ENCODE measurements at places on chromosomes 6 and 20.

DNA sequence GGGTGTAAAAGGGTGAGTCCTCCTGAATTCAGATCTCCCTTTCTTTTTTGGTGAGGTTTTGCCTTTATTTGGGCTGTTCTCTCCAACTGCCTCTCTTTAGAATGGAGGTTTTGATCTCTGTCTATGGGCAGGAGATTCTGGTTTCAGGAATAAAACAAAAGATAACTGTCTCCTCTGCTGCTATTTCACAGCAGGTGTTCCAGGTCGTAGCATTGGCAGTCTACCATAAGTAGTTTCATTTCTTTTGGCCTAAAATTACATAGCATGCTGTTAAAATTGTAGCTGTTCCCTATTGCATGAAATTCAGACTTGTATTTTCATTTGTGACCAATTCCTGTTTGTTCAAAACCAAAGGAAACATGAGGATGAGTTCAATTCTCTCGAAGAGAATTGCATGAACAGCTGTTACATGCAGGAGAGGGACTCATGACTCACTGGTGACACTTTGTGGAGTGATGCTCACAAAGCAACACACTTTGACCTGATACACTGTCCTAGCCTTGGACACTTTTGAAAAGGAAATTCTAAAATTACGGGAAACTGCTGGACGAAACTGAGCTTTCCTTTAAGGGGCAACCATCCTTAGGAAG, 76.8 kb upstream of the SIRPG start:
- no peak for DNase-seq

DNA sequence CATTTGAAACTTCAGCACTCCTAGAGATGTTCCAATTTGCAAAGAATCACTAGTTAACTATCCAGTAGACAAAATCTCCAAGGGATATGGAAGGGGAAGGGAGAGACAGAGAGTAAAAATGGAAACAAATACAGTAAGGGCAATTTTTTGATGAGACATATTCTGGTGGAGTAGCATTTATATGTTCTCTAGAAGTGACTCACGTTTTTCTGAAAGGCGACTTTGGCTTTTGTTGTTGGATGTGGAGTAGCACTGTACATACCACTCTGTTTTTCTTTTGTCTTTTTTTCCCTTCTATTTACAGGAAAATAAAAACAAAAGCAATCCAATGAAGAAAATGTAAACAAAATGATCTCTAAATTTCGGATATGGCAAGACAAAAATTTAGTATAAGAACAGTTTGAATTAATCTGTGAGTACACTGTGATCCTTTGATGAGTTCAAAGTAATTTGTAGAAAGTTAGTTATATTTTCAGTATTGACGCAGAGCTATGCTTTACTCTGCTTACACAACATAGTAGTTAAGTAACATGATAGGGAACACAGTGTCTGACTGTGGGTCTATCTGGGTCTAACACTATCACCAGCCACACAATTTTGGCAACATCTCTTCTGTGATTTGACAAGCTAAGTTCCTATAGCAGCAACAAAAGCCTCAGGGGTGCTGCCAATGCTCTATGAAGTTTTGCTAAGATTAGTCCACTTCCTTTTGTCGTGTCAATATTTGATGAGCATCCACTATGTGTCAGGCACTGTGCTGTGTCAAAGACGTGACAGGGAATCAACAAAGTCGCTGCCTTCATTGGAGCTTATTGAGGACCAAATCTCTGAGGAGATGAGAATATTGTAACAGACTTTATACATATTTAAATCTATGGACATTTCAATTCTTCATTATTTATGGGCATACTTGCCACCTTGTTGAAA, 27.3 kb upstream of the TAGAP start:
- DNase-seq: no peak

DNA sequence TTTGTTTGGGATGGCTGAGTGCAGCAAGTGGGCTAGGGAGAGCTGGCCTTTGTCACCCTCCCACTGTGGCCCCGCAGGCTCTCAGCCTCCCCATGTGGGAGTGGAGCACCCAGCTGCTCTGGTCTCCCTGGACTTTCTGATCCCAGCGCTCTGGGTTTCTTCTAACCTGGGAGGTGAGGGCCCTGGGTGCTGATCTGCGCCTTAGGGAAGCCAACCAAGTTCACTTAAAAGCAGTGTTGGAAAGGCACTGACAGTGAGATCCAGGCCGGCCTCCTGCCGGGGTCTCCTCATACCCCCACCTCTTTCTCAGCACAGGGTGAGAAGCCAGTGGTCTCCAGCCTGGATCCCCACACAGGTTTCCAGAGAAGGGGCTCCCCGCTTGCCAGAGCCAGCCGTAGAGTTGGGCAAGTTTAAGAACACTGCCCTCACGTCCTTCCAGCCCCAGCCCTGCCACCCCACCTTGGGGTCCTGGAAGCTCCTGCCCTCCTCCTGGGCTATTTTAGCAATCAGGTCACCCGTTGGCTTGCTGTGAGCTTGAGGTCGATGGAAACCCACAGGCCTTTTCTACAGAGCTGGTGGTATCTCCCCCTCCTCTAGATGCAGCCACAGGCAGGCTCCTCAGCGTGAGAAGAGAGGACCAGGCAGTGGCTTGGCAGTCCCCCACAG, 9.6 kb downstream of the C20orf203 start:
- no peak for DNase-seq

DNA sequence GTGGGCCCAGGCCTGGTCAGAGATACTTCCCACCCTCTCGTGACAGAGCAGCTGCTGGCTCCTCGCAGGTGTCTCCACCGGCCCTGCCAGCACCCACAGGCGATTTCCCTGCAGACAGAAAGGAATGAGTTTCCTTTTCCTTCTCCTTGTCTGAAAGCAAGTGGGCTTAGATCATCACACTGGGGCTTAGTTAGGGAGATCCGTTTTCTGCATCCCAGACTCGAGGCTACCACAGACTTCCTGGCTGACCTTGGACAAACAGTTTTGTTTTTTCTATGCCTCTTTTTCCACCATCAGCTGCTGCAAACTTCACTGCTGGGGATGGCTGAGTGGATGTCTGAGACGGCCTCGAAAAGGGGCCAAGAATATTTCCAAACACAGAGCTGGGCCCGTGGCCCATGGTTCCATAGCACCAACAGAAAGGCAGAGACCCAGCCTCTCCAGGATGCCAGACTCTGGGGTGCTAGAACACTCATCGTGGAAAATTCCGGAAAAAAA, 86.5 kb downstream of the BANF2 start:
- no peak for DNase-seq

DNA sequence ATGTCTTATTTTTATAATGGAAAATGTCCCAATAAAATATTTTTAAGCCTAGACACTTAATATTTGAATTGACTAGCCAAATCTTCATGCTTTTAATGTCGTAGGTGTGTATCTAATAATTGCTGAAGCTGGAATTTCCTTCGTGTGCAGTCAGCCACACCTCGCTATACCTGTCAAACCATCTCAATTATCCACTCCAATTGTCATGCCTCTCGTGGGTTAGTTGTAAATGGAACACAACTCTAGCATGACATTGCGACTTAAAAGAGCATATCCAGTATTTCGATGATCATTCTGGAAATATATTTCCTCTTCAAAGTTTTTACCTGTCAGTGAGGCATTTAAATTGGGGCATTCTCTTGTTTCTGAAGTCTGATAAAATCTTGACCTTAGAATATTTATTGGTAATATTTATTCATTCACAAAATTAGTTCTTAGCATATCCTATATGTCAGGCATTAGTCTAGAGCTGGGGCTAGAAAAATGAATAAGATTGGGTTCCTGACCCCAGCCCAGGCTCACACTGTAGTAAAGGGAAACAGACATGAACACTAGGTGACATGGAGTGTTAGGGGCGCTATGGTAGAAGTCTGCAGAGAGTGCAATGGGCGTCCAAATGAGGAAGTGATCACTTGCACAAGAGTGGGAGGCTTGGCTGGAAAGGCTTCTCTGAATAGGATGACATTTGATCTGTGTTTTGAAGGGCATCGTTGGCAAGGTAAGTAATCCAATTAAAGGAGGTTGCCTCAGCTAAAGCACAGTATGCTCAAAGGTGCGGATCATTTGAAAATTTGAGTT, 11.0 kb upstream of the CFAP206 start:
- no peak for DNase-seq

DNA sequence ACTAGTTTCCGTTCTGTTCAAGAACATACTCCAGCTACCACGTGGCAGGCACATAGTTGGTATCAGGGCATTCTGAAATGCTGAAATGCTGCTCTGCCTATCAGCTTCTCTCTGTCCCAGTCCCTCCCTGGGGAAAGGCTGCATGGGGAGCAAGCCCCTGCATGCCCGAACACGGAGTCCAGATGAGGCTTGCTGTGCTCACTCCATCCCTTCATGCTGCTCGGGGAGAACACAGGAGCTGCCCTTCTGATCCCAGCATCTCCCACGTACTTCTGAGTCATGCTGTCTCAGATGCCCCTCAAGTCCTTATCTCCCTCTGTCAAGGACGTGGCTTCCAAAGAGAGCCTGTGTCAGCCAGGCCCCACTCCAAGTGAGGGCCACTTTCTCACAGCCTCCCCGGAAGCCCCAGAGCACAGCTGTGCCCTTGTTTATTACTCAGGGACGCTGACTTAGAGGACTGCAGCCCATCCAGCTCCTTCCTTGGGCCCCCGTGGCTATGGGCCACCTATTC, 29.4 kb downstream of the THBS2 start:
- no peak for DNase-seq

DNA sequence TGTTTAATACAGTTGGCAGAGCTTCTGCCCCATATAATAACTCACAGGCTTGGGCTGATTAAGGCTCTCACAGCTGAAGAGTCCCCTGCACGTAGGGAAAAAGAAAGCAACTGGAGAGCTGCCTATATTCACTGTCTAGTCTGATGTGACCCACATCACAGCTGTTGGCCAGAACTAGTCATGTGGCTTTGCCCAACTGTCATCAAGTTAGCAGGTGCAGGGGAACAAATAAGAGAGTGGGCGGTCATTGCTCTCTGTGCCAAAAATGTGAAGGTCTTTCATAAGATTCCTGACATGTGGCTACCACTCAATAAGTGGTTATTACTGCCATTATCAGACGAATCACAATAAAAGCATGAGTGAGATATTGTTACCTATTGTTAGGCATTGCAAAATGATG, 665.2 kb downstream of the DOK5 start:
- no peak for DNase-seq

DNA sequence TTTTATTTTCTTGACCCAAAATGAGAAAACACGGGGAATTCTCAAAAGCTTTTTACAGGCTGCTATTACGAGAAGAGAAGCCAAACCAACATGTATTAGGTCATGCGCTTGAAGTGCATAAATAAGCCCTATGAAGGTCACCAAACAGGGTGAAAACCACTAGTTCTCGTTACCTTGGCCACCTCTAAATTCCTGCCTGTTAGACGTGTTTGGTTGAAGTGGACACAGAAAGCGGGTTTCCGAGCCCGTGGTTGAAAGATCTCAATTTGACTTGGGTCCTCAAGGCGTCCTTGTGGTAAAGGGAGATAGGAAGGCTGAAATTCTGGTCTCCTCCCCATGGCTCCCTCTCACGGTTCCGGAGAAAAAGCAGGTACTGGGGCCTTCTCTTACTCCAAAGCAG, 6.2 kb downstream of the EYA2 start:
- DNase-seq: no peak

DNA sequence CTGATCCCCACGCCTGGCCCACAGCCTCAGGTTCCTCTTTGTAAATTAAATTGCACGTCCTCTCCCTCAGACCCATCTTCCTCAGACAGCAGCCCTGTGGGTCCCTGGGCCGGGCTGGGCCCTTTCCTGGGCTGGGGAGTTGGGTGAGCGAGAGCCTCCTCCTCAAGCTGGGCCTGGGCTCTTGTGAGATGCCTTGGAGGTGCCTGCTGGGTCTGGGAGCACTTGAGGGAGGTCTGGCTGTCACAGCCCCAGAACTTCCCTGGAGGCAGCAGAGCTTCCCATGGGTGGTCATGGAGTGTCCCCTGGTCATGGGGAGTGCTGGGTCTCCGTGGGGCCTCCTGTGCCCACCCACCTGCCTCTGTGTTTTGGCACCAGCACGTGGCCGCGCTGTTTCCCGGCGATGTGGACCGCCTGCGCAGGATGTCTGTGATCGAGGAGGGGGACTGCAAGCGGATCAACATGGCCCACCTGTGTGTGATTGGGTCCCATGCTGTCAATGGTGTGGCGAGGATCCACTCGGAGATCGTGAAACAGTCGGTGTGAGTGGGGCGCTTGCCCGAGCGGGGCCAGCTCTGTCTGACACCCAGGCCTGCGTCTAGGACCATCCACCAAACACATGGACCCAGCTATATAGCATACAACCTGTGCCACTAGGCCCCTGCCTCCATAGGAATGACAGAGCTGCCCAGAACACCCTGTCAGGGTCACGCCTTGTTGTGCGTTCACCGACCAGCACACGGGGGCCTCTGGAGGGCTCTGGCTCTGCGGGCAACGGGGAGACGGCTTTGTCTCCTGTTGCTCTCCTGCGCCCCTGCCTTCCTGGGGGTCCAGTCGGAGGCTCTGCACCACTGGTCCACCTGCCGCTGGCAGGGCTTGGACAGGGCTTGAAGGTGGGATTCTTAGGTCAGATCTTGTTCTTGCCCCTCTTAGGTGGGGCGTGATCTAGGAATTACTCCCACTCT, 33.0 kb downstream of the PYGB start:
- DNase-seq: no peak

- no peak for DNase-seq
These were observed 153.5 kb downstream of the EYA4 start for GRCh38 chr6:133394630-133395029.

GRCh38 chr20:48926821-48927220, 5.3 kb downstream of the ARFGEF2 start:
- DNase-seq: no peak

DNA sequence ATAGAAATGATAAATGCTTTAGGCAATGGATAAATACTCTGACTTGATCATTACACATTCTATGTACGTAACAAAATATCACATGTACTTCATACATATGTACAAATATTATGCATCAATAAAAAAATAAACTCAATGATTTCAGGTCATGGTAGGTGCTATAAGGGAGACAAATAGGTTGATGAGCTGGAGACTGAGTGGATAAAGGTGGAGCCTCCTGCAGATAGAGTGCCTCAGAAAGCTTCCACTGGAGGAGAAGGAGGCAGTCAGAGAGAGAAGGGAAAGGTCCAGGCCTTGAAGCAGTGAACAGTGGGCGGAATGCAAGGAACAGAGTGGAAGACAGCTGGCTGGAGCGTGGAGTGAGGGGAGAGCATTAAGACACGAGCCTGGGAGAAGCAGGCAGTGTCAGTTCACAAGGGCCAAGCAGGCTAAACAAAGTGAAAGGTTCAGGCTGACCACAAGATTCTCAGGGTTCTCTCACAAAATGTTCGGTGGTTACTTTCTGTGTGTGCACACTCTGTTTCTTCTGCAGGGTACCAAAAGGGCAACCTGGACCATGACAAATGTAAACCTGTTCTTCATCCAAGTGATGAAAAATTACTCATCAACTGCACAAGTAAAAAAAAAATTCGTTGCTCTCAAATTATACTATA, 55.9 kb upstream of the SEC63 start:
- no peak for DNase-seq

- no peak for DNase-seq
These were observed 10.1 kb downstream of the IL17F start for GRCh38 chr6:52233975-52234823.

GRCh38 chr6:165823609-165824326, 160.7 kb upstream of the PDE10A start:
- DNase-seq: no peak

GRCh38 chr6:151425561-151425960, 26.4 kb downstream of the RMND1 start:
- no peak for DNase-seq

Measured in activated CD8-positive, alpha-beta memory T cell treated with anti-CD3 and anti-CD28 coated beads for 4 hours (primary cell).